ENCODE measurements at places on chromosomes 1 and 21.

GRCh38 chr21:42421018-42421793 lies 17.5 kb downstream of the UBASH3A start:
- DNase-seq: no peak

DNA sequence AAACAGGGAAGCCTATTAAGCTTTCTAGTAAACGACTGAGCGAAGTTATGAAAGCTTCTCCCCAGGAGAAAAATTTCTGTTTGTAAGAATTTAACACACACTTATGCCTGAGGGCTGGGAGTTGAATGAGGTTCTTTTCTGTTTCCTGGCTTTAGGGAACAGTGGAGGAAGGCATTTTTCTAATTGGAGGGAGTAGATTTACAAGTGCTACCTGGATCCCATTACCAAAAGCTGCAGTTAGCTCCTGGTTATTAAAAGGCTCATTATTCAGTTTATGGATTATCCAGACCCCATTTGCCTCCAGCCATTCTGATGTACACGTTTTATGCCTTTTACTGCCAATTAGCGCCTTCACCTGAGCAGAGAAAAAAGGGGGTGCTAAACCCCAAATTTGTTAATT lies 7.5 kb downstream of the ST6GALNAC3 start:
- no peak for DNase-seq

GRCh38 chr1:9031484-9032259 lies 5.4 kb upstream of the SLC2A7 start:
- no peak for DNase-seq

- no peak for DNase-seq
These were observed 13.7 kb downstream of the CSF1 start for GRCh38 chr1:109924316-109924715.

GRCh38 chr21:43958364-43959158 lies 53.5 kb upstream of the TRAPPC10 start:
- no peak for DNase-seq

GRCh38 chr1:78250201-78250600 lies 204.4 kb downstream of the GIPC2 start:
- no peak for DNase-seq

DNA sequence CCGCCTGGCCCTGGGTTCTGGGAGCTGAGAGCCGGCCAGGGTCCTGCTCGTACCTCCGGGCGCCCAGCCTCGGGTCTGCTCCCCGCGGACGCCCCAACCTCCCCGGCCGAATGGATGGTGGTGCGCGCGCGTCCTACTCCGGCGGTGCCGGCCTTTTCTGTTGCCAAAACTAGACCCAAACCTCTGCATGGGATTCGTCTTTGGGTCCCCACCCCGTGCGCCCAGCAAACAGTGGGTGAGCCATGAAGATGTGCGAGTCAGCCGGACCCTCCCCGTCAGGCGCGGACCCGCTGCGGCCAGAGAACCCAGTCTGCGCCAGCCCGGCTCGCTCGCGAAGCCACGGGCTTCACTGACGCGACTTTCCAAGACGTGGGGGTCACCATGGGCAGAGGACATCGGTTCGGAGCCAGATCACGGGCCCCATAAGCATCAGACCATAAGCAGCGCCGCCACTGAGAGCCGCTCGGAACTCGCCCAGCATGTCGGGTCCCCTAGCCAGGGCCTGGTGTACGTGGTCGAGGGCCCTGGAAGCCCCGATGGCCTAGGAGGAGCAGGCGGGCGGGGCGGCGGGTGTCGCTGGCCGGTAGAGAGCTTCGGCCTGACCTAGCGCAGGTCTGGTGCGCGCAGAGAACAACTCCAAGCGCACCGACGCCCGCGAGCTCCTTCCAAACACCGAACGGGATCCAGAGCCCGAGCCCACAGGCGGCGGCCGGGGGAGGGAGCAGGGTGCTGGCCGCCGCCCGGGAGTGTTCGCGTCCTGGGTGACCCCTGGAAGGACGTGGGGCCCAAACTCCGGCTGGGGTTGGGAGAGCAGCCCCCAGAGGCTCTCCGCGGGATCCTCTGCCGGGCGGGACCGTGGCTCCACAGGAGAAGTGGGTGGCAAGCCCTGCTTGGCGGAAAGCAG lies 1.0 kb upstream of the TP73 start:
- no peak for DNase-seq

DNA sequence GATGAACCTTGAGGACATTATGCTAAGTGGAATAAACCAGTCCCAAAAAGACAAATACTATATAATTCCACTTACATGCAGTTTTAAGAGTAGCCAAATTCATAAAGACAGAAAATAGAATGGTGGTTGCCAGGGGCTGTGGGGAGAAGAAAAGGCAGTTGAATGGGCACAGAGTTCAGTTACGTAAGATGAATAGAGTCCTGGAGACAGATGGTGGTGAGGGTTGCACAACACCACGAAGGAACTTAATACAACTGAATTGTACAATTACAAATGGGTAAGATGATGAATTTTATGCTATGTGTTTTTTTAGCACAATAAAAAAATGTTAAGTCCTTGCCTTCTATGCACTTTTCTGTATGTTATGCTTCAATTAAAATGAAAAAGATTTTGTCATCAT lies 66.6 kb downstream of the CD34 start:
- DNase-seq: no peak

DNA sequence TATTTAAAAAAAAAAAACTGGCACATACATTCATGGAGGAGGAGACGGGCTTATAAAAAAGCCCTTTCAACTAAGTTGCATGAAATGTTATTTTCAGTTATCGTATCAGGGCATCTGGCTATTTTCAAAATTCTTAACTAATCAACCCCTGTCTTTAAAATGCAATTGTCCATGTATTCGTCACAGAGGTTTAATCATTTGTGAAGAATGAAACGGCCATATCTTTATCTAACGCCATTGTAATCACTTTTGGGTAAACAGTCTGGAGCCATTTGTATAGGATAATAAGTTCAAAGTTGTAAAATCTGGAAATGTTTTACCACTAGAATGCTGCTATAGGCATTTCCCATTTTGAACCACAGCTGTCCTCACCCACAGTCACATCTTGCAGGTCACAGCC lies 30.4 kb downstream of the SLC30A10 start:
- no peak for DNase-seq

GRCh38 chr1:34176830-34177603 lies at the start of gene C1orf94:
C1orf94 (plus strand) TSS chr1:34176907; CDS start chr1:34177790, 883 bp downstream.
- no peak for DNase-seq
